ENCODE measurements at places on chromosomes 4 and X.

GRCh38 chr4:127634181-127634580 is 1.4 kb downstream of the INTU start:
- DNase-seq, result no peak

DNA sequence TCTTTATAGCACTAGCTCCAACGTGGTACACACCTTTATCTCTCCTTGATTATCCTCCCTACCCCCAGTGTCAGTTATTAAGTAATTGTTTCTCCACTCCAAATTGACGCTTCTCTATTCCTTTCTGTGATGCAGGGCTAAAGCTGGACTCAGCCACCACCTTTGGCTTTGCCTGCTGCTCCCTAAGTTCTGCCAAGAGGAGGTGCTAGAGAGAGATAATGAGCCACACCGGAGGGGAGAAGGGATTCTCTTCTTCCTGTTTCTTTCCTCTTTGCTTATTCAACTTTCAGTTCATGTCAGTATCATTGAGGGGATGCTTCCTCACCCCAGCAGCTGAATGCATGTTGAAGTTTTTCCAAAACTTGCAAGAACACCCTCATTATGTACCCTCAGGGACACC is 176.5 kb downstream of the GBA3 start:
- DNase-seq, result no peak

DNA sequence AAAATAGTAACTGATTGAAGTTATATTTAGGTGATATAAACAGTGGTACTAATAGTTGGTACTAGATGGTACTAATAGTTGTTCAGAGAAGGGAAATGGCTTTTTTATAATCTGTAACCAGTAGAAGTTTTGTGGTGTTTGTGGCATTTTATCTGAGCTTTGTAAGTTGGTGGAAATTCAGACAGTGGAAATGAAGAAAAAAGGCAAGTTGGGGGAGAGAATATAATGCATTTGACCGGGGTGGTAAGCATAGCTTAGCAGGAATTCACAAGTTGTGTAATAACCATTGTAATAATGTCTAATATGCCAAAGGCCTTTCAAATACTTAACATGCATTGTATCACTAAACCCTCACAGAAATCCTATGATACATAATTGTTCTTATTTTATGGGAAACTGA is 36.3 kb downstream of the DTHD1 start:
- DNase-seq, result no peak

DNA sequence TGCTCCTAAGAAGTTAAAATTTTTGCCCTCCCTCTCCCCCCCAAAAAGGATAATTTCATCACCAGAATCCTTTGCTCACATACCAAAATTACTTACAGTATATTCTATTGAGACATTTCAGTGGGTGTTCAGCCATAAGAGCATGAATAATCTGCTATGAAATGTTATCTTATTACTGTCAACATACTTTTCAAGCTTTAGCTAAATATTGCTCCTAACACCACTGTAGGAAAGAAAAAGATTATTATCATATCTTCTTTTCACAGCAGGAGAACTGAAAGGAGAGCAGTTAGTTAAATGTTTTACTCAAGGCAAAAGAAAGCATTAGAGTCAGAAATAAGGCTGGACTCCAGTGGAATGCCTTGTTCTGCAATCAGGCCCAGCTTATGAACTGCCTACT is 231.0 kb upstream of the GYPA start:
- no peak for DNase-seq

DNA sequence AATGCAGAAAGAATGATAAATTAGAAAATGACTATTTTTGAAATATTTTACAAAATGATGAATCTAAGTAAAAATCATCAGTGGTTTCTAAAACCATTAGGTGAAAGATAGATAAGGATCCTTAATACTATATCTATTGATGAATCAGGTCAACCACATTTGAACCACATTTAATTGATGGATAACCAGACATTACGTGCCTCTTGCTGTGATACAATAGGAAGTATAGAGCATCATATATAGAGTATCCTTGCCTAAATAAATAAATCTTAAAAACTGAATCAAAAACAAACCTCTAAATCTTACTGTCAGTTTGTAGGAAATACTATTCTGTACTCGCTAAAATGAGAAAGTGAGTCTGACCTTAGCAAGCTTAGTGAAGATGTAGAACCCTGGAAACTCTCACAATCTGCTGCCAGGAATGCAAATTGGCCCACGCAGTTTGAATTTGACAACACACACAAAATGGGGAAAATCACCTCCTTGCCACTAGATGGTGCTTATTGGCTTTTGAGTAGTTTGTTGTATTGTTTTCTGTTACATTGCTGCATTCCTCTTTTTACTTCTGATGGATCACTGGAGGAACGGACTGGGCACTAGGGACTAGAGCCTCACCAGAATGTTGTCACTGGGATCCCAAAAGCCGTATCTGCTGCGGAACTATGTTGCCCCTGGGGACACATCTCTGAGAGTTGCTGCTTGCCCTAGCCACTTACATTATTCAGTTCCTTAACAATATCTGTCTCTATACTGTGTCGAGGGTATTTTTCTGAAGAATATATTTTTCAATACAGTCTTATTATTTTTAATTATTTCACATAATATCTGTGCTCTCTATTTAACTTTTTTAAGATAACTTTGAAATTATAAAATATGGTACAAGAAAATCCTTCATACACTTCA is 25.4 kb upstream of the SLAIN2 start:
- DNase-seq, result no peak

DNA sequence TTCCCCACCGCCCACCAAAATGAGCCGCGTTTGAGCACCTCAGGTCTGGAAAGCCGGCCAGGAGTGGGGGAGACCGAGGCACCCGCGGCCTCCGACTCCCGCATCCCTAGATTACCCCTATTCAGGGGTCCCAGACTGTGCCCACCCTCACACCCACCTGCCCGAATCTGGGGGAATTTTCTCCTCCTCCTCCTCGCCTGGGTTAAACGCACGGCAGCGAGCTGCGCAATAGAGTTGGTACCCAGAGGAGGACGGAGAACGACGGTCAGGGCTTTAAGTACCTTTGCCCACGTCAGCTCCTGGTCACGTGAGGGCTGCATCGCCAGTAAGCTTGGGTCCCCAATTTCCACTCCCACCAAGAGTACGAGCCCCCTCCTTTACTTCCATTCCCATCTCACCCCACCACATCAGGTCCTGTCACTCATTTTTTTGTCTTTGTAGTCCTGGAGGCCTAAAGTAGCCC is at the start of gene ARMCX2:
Gene ARMCX2 (minus strand): TSS at position 250 of the 463 bp plus-strand sequence. CDS start 2,262 bp downstream, outside the sequence.
- peak; percentile 54 for DNase-seq

DNA sequence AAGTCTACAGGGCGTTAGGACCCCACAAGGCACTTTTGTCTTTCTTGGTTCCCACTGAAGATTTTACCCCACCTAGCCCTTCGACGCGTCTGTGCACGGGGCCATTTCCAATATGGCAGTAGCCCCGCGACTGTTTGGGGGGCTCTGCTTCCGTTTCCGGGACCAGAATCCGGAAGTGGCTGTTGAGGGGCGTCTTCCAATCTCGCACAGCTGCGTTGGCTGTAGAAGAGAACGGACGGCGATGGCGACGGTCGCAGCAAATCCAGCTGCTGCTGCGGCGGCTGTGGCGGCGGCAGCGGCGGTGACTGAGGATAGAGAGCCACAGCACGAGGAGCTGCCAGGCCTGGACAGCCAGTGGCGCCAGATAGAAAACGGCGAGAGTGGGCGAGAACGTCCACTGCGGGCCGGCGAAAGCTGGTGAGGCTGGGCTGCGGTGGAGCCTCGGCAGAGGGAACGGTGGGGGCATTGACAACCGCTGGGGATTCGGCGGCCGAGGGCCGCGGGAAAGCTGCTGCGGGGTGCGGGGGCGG is at the start of gene USP11:
Gene USP11 (plus strand): TSS at position 207 of the 530 bp plus-strand sequence. CDS start 35 bp downstream, at position 242.
- no peak for DNase-seq

GRCh38 chr4:18394656-18395055 is 373.1 kb upstream of the LCORL start:
- no peak for DNase-seq

DNA sequence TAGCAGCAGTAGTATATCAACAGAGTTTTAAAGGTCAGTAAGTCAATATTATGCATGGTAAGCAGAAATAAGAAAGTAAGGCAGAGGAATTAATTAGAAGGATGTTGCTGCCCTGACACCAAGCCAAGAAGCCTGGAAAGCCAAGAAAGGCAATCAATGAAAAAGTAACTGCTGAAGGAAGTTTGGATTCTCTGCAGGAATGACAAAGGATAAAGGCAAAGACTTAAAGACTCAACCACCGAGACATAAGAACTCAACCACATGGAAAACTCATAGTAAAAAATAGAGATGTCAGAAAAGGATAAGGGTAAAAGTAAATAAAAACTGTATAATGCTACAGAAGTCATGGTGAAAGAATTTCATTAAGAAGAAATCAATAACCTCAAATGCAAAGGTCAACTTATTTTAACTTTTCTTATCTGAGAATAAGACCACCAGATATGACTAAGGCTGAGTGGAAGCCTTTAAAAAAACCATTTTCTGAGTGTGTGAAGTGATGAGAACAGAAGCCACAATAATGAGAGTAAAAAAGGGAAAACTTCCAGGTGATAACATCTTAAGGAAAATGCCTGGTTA is 55.2 kb downstream of the NEK1 start:
- no peak for DNase-seq

DNA sequence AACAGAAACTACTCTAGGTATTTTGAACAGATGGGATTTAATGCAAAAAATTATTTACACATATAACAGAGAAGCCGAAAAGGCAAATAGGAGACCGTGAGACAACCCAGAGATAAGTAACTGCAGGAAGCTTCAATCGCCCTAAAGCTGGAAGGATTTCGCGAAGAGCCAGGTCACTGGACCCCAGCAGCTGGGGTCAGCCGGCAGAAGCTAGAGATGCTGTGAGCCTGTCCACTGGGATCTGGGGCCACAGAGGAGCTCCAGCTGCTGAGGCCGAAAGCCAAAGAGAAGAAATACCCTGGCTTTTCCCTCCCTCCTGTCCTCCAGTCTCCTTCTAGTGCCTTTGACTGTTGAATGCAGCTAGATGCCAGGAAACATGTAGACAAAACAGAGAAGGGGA is 192.8 kb upstream of the BCOR start:
- DNase-seq, result no peak

GRCh38 chr4:84529169-84529751 is 30.2 kb upstream of the NKX6-1 start:
- DNase-seq, result no peak

DNA sequence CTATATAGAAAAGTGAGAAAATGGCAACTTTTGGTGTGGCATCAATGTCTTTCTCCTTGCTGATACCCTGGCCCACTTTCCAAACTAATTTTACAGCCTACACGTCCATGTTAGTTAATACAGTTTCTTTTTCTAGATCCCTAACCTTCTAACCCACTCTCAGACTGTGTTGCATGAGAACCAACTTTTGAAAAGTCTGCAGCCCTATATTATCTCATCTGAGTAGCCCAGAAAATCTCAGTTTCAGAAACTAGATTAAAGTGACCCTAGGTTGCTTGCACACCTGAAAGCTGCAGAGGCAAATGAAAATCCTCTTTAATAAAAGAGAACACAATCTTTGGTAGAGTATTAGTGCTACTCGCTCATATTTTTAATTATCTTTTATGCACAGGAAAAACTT is 371.6 kb upstream of the EMCN start:
- DNase-seq, result no peak

GRCh38 chr4:78936989-78937388 is 2.2 kb downstream of the PAQR3 start:
- DNase-seq, result no peak

- no peak for DNase-seq
Observed at GRCh38 chr4:87012265-87012953, 77.6 kb downstream of the AFF1 start.

DNA sequence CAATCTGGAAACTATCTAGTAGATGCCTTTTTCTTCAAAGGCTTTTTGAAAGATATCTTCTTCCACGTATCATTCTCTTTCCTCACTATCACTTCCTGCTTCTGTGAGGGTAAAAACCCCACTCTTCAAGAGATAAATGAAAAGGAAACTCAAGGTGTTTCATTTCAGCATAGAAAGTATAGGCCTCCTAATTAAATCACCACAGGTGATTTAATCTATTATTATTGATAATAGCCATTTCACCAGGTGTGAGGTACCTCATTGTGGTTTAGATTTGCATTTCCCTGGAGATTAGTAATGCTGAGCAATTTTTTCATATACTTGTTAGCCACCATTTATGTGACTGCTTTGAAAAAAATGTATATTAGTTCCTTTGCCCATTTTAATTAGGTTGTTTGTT is 92.0 kb upstream of the EMCN start:
- no peak for DNase-seq

DNA sequence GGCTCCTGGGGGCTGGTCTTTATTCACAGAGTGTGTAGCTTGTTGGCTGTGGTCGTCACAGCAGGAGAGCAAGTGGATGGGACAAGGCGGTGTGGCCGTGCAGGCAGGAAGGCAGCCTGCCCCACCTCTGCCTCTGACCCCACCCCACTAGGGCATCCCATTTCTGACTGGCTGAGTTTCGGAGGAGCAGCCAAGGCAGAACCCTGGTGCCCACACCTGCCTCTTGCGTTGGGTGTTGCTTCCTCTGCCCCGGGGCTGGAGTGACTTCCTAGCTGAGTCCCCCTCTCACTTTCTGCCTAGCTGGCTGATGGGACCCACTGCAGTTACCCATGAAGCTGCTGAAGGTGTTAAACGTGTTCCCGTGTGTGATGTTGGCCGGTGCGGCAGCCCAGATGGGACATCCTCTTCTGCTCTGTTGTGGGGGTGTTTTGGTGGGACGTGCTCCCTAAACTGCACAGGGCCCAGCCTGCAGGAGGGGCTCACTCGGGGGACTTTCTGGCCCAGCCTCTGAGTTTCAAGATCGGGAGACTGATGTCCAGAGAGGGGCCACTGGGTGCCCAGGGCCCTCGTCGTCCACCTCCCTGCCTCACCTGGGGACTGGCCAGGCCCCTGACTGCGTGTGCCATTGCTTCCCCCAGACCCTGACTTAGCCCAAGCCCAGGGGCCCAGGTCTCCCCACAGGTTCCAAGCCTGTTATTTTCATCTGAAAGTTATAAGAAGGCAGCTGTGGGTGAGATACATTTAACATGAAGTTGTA is 101.5 kb downstream of the PSAPL1 start:
- peak; percentile 6 for DNase-seq

- no peak for DNase-seq
Observed at GRCh38 chrX:77444075-77444474, 3.1 kb upstream of the FGF16 start.

DNA sequence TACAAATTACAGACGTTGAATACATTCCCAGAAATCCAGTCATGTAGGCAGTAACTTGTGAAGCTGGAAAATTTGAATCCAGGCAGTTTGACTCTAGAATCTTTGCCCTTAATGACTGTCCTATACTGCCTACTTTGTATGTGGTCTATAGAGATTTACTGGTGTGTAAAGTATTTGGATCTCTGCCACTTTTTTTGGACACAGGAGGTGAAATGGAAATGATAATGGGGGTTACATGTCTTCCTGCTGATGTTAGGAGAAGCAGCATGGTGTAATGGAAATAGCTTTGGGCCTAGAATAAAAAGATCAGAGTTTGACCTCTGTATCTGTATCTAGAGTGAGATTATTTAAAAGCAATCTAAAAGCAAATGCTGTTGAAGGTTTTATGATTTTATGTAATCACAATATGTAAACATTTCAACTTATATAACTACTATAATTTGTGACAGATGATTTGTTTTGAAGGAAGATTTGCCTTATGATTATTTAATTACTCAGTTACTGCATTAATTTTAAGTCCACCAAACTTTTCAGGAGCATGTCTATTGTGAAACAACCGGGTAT is 3.3 kb downstream of the COL4A5 start:
- no peak for DNase-seq

Data from left ventricle myocardium inferior (tissue), 1 donor.